ENCODE measurements at places on chromosomes 4 and X. TPM values are rescaled to one million over a fixed set of nuclear protein-coding genes. Genes with fewer than 3 reads are reported as not detected.

Gene CDKL2
- 0.62 TPM for total RNA-seq

DNA sequence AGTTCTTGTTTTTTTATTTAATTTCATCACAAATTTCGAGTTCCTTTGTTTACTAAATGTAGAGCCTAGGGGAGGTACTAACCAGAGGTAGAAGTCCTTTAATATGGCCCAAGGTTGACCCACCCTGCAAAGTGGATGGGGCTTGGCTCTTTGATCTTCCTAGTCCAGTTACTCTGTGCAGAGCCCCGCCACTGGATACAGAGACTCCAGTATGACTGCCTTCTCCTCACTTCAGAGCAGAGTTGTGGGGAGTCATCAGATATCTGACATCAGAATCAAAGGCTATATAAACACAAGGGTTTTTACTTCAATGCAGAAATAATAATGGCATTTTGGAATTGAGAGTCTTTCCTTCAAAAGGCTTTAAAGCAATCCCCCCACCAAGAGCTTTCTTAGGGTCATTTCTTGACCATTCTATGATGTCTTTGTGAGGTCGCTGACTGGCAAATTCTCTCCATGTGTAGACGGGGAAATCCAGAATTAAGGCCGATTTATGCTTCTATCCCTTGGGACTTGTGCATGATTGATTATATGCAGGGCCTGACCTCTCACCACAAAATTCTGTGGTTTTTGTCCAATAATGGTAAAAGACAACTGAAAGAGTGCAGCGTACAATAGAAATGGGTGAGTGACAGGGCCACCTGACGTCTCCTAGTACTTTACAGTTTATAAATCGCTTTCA lies 88.3 kb upstream of the CITED1 start:
- H3K27me3 ChIP-seq, result no peaks in the 10 kb centered on the region
- no peak overlapping the region for H3K4me3 ChIP-seq
- H3K4me1 ChIP-seq, result no peaks in the 10 kb centered on the region
- no peak for DNase-seq
- H3K27ac ChIP-seq, result no peak overlapping the region
- H3K36me3 ChIP-seq, result no peaks in the 10 kb centered on the region

Gene OTC
- total RNA-seq, result not detected

- H3K27me3 ChIP-seq, result no peaks in the 10 kb centered on the region
- no peaks in the 10 kb centered on the region for H3K36me3 ChIP-seq
- peak overlapping the region; percentile 63 for H3K27ac ChIP-seq
Measured at GRCh38 chrX:66200855-66201795, 37.1 kb downstream of the HEPH start.

Gene MUC7
- total RNA-seq, result not detected

GRCh38 chr4:38416450-38417014 lies 247.5 kb upstream of the KLF3 start:
- H3K4me1 ChIP-seq, result peaks cover 10% of the 10 kb centered on the region
- H3K36me3 ChIP-seq, result peaks cover 6% of the 10 kb centered on the region
- H3K27ac ChIP-seq, result no peak overlapping the region
- no peaks in the 10 kb centered on the region for H3K27me3 ChIP-seq
- DNase-seq, result no peak
